Naive B cell (primary cell): ENCODE measurements at places on chromosomes 2 and 18.

GRCh38 chr2:189124175-189124574 lies 55.4 kb downstream of the COL5A2 start:
- DNase-seq: no peak

- DNase-seq: no peak
These were observed 82.9 kb downstream of the GRB14 start for GRCh38 chr2:164538240-164538866.

GRCh38 chr2:185145316-185146121 lies 547.2 kb downstream of the ZNF804A start:
- DNase-seq: no peak

- DNase-seq: no peak
These were observed 64.6 kb downstream of the NAB1 start for GRCh38 chr2:190713471-190713870.

DNA sequence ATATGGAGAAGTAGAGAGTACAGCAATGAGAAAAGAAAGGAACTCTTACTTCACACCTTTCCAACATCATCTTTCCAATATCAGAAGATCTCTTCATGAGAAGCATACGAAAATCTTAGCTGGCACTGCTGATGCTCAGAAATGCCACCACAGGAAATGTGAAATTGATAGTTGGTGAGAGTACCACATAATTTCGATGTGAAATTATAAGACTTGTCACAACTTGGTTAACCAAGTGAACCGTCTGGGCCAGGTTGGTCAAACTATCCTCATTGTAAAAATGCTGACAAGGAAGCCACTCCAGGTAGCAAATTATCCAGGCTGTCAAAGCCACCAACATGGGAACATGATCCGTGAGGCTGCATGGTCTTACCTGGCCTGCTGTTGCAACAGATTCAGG lies 66.5 kb downstream of the EPG5 start:
- no peak for DNase-seq

GRCh38 chr2:116329280-116329679 lies 1485.2 kb upstream of the DDX18 start:
- DNase-seq: no peak

GRCh38 chr2:215374002-215374401 lies 61.9 kb downstream of the FN1 start:
- no peak for DNase-seq

- no peak for DNase-seq
These were observed 206.8 kb downstream of the OTX1 start for GRCh38 chr2:63257473-63257872.

DNA sequence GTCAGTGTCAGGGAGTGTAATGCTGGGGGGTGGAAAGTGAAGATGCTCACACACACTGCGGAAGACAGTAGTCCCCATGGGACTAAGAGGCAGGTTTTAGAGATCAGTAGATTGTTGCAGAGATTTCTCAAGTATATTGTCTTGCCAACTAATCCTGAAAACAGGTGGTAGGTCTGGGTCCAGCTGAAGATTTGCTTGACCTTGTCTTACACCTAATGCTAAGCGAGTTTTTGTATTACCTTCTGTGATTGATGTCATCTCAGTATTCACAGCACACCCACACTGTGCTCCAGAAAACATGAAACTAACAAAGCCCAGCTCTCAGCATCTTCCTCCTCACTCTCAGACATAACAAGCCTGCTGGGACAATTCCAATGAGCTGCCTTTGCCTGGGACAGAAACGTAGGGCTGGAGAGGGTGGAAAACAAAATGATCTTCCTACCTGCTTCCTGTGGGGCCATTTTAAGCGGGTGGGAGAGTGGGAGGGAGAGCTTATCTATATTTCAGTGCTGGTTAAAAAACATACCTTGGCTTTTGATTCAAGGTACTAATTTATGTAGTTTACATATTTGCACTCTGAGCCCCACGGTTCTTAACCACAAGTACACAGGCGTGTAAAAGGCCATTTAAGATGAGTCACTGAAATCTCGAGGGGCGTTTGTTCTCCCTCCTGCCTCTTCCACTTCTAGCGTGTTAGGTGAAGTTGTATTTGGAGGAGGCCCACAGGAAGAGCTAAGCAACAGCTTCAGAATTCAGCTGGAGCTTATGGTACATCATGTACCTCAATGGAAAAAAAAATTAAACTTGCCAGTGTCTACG lies 23.1 kb upstream of the RBMS1 start:
- no peak for DNase-seq

- peak; percentile 20 for DNase-seq
These were observed at the start of gene ATP8B1 for GRCh38 chr18:57803103-57803969. Gene ATP8B1 (minus strand): TSS chr18:57803315. CDS start chr18:57731807, 71,508 bp downstream.

GRCh38 chr2:22238967-22239366 lies 1115.2 kb downstream of the TDRD15 start:
- DNase-seq: no peak

DNA sequence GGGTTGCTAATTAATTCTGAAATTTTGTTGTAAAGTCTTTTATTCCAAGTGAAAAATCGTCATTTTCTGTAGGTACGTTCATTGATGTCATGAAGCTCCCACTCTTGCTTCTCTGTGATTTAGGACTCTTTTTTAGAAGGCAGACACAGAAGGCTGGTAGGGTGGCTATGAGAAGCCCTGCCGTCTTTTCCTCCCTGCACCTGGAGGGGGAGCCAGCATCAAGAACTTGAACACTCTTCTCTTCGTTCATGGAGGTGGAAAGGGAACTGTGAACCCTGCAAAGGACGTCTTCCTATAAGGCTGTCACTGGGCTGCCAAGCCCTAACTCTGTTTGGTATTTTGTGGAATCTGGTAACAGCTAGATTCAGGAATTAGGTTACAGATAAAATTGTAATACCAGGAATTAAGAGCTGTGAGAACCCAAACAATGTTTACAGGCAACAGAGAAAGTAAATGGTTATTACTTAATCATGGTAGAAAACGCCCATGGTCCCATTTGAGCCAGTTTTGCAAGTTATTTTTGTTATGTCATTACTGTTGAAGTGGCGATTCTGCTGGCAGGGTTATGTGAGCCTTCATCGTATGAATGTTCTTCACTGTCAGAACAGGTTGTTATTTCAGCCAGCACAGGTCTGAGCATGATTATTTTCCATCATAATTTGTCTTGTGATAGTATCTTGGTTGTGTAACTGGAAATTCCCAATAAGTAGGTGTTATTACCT lies 112.2 kb downstream of the OSBPL6 start:
- DNase-seq: no peak

DNA sequence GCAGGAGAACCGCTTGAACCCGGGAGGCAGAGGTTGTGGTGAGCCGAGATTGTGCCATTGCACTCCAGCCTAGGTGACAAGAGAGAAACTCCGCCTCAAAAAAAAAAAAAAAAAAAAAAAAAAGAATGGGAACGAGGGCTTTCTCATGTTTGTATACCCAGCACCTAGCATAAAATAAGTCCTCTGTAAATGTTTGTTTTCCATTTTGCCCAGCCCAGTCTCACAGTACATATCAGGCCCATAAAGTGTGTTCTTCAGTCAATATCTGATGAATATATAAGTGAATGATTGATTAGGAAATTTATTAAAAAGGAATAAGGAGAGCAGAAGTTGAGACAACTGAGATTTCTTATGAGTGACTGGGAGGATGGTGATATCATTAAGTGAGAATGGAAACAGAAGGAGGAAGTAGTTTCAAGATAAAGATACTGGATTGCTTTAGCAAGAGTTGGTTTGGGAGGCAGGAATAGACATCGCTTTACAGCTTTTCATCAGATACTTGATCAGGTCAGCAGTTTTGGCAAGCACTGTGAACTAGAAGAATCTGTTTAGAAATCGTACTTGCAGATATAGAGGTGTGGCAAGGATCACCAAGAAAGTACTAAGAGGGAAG lies 327.5 kb downstream of the KIAA1328 start:
- no peak for DNase-seq

DNA sequence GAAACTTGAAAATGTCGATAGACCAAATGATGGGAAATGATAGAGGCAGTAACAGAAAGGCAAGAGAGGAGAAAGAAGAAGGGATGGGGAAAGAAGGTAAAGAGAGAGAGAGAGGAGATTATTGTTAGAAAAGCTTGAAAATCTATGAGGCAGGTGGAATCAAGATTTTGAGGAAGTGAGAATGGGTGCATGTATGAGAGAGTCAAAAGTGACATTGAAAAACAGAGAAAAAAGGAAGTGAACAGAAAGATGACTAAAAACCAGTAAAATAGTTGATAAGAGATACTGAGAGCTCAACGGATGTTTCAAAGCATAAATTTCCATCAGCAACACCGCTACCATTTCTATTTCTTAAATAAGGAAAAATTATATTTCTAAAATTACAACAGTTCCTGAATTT lies 327.4 kb upstream of the CWC22 start:
- DNase-seq: peak; percentile 40

- DNase-seq: no peak
These were observed 87.5 kb upstream of the KCNE4 start for GRCh38 chr2:222964376-222965031.

DNA sequence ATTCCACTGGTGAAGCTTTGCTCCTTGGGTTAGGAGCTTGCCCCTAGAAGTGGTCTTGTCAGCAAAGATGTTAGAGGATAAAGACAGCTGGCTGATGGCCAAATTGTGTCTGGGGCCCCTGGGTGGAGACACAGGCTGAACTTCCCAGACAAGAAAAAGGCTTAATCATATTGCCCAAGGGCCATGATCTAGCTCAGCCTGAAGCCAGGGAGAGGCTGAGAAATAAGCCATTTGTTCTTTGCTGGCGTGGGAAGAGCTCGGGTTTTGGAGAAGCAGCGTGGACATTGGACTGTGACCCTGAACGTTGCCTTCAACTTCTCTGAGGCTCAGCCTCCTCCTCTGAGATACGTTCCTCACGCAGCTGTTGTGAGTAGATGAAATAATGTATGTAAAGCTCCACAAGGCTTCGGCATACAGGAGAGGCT lies 153.0 kb downstream of the ZFP36L2 start:
- DNase-seq: no peak

- no peak for DNase-seq
These were observed 40.4 kb downstream of the FTCDNL1 start for GRCh38 chr2:199810422-199811171.

- DNase-seq: no peak
These were observed 12.9 kb downstream of the NPAS2 start for GRCh38 chr2:100832885-100833284.

- no peak for DNase-seq
These were observed 679 bp downstream of the TSGA10 start for GRCh38 chr2:99153921-99154604.

GRCh38 chr2:100796499-100797100 lies 23.3 kb upstream of the NPAS2 start:
- no peak for DNase-seq

GRCh38 chr18:48934723-48935432 lies 15.9 kb downstream of the SMAD7 start:
- DNase-seq: no peak

- no peak for DNase-seq
These were observed 580.5 kb upstream of the NRXN1 start for GRCh38 chr2:51612387-51612786.

DNA sequence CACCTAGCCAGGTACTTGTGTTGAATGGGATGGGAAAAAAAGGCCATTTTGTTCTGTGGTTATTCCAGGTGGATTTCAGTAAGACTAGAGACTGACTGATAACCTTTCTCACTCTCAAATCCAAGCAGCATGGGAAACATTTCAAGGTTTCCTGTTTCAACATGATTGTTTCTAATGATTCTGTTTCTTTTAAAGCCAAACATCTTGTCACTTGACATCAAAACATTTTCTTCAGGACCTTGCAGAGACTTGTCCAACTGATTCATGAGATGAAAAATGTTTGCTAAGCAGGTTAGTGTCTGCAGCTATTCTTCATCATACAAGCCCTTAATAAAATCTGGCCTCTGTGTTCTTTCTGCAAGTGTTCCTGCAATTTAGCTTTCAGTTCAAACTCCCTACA lies 456.5 kb upstream of the CWC22 start:
- no peak for DNase-seq
